ENCODE measurements at places on chromosomes 7 and 10.

GRCh38 chr7:52406808-52407207 lies 628.6 kb upstream of the POM121L12 start:
- DNase-seq = no peak

DNA sequence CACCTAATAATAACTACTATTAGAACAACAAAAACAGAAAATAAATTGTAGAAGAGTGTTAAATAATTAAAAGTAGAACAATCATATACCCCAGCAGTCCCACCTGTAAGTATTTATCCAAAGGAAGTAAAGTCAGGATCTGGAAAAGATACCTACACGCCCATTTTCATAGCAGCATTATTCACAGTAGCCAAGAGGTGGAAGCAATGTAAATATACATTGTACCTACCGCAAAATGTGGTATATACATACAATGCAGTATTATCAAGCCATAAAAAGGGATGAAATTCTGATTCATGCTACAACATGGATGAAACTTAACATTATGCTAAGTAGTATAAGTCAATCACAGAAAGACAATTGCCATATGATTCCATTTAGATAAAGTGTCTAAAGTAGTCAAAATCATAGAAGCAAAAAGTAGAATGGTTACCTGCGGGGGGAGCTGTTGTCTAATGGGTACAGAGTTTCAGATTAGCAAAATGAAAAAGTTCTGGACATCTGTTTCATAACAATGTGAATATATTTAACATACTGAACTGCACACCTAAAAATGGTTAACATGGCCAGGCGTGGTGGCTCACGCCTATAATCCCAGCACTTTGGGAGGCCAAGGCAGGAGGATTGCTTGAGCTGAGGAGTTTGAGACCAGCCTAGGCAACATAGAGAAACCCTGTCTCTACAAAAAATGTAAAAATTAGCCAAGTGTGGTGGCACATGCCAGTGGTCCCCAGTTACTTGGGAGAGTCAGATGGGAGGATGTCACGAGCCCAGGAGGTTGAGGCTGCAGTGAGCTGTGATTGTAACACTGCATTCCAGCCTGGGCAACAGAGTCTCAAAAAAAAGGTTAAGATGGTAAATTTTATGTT lies 6.0 kb upstream of the TMED4 start:
- DNase-seq = no peak

DNA sequence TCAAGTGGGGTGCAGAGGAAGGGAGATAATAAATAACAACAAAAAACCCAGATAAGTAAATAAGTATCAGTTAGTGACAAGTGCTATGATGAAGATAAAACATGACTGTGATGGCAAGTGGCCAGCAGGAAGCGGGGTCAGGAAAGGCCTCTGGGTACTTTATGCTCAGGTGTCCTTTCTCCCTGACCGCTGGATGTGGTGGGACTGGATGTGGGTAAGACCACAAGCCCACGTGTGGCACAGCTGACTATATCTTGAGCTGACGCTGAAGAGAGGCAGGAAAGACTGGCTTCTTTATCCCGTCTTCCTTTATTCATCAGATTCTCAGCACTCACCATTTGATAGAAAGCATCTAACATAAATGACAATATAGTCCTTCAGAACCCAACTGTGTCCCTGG lies 87.8 kb downstream of the CREB5 start:
- no peak for DNase-seq

DNA sequence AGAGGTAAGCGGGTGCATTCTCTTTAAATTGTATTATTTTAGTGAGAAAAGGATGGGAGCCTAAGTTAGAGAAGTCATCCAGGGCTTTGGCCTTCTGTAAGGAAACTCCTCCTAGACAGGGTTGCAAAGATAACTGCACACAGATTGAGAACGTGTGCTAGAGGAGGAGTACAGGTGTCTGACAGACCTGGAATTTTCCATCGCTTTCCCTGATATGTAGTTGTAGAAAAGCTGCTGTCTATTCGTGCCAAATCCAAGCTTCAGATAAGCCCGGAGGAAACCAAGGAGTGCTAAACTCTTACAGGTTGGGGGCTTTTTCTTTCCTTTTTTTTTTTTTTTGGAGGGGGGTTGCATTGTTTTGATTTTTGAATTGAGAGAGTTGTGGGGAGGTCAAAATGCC lies 23.1 kb downstream of the LRRC4 start:
- no peak for DNase-seq

GRCh38 chr10:104322416-104322782 lies 15.9 kb downstream of the ITPRIP start:
- DNase-seq = no peak

DNA sequence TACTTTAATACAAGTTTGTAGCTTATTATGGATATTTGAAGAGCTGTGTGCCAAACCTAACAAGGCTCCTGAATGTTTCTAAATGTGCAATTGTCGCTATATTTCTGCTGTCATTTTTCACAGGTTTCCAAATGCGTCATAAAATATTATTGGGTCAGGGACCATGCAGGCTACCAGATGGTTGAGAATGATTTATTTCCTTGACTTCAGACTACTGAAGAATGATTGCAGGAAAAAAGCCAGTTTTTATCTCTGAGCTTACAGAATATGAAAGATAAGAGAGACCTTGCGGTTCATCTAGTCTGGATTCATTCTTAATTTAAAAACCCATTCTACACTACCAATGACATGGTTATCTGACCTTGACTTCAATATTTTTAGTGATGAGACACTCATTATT lies 55.2 kb downstream of the TSPAN12 start:
- DNase-seq = no peak

- DNase-seq = no peak
Observed at GRCh38 chr10:5423771-5424170, 11.4 kb downstream of the NET1 start.

DNA sequence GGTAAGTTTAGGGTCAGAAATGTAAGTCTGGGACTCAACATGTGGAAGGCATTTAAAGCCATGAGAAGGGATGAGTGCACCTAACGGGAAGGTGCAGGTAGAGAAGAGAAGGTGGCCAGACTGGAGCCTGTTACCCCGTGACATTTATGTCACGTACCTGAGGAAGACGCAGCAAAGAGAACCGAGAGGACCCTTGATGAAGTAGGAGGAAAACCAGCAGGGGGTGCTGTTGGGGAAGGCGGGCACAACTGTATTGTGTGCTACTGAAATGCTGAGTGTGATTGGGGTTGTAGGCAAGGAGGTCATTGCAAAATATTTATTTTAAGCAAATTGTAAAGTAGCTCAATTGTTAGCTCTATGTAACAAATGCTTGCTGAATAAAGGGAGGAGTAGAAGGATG lies 338.2 kb upstream of the PRKCQ start:
- DNase-seq = peak; percentile 63

DNA sequence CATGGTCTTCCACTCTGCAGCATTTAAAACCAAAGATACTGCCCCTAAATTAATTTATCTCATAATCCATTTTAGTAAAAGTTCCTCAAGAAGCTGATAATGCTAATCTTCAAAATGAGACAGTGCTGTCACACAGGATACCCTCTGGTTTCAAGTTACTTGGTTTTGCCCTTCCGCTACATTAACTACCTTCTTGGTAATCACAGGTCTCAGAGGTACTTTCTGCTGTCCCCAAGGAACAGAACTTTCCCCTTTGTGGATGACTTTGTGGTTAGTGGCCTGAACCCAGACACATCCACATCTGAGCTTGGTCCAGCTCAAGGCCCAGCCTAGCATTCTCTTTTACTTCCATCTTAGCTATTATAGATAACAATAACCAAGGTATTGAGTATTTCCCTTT lies 88.8 kb upstream of the TMEM26 start:
- DNase-seq = no peak

DNA sequence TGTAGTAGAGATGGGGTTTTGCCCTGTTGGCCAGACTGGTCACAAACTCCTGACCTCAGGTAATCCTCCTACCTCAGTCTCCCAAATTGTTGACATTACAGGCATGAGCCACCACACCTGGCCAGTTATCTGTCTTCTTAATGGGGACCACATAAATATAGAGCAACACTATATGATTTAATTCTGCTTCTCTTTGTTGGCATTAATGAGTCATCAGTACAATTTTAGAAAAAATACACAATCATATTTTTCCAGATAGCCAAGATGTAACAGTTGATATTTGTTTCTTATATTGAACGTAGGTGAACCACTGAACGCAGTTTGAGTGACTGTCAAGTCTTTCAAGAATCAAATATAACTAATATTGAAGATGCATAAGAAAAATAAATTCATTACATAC lies 48.5 kb downstream of the LCOR start:
- DNase-seq = no peak

DNA sequence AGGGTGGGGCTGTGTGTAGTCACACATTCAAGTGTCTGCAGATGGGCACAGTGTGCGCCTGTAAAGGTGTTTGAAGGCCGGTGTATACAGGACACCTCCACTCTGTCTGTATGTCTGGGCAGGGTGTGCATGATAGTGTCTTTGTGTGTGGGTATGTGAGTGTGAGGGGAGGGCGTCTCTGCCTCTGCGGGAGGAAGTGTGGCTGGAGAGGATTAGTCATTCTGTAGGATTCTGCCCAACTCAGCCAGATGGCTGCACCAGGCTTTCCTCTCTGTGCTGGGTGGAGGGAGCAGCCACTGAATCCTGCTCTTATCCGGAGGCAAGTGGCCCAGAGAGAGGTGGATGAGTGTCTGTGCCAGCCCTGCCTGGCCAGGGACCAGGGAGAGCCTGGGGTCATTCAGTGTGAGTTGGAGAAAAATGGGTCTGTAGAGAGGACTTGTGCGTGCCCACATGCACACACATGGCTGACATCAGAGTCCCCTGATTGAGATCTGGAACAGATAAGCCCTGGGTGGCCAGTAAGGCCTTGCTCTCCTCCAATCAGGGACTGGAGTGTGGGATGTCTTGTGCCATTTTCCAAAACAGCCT lies 1.7 kb downstream of the SFXN3 start:
- peak; percentile 24 for DNase-seq

GRCh38 chr10:124719213-124719851 lies 24.8 kb downstream of the FAM53B start:
- no peak for DNase-seq

GRCh38 chr10:22325272-22326144 lies 4.6 kb downstream of the BMI1 start:
- DNase-seq = no peak

GRCh38 chr7:42991024-42991423 lies 58.8 kb downstream of the MRPL32 start:
- no peak for DNase-seq

- DNase-seq = no peak
Observed at GRCh38 chr10:75197906-75198305, 12.7 kb upstream of the VDAC2 start.

- no peak for DNase-seq
Observed at GRCh38 chr7:107327986-107328569, 141.8 kb upstream of the GPR22 start.

Data from stimulated activated CD4-positive, alpha-beta T cell treated with anti-CD3 and anti-CD28 coated beads, Interleukin-1b, Interleukin-23, amount 100 ng/mL, for 24 hours (primary cell).